CD14-positive monocyte (primary cell): ENCODE measurements at places on chromosomes 2 and 18.
A peak's percentile ranks its signal among the peaks of the same experiment; 100 is the strongest.

- DNase-seq = no peak
Measured at GRCh38 chr18:2672410-2672809, 16.9 kb downstream of the SMCHD1 start.

DNA sequence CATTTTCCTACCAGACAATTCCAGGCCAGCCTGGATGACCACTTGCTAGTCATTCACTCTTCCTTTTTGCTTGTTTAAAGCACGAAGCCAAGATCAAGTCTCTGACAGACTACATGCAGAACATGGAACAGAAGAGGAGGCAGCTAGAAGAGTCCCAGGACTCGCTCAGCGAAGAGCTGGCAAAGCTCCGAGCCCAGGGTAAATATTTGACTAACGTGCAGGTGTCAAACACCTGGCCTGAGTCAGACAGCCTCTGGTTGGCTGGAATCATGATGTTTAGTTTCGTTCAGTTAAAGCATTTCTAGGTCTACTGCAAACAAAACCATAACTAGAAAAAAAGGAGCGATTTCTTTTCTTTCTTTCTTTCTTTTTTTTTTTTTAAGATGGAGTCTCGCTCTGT is 44.2 kb upstream of the LYPD6B start:
- DNase-seq = no peak

GRCh38 chr18:80137976-80138375 is 28.9 kb downstream of the ADNP2 start:
- DNase-seq = no peak

DNA sequence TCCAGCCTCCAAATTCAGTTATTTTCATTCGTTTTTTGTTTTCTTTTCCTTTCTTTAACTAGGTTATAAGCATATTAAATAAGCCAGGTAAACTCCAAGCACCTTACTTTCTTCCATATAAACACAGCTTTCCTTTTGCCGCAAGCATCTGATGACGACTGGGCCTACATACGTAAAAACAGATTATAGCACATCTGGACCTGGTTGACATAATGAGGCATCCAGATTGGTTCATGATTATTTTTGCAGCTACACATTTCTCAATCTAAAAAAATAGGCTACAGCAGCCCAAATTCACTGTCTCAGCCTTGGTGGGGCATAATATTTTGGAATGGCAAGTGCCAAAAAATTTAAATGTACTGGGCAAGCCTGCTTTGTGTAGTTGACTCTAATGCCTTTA is 7.7 kb downstream of the CYP1B1 start:
- no peak for DNase-seq

- no peak for DNase-seq
Measured at GRCh38 chr18:61086657-61087056, 246.6 kb upstream of the CDH20 start.

- no peak for DNase-seq
Measured at GRCh38 chr2:52345082-52345481, 1313.2 kb upstream of the NRXN1 start.

DNA sequence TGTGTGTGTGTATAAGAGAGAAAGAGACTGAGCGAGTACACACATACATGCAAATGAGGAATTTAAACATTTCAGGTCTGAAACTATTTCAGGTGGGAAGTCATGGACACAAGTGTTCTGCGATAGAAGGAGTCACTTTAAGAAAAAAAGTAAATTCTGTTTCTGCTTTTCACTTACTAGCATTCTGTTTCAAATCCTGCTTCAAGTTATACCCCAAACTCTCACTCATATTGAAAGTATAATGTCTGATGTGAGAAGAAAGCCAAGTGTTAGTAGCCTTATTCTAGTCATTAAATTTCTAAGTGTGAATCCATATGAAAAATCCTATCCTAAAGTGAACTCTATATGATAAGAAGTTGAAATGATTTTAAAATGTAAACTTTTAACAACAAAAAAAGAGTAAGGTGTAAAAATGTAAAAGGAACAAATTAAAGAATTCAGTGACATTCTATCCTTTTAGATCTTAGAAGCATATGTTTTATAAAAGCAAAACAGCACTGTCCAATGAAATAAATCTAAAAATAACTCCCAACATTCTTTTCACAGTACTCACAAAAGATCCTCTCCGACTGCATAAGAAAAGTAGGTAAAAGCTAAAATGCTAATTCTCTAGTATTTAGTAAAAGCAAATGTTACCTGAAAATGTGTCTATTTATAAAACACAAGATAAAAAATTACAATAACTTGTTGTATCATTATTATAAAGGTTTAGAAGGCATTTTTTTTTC is 570.6 kb downstream of the ZEB2 start:
- no peak for DNase-seq

GRCh38 chr2:216363221-216363620 is 9.1 kb downstream of the MARCHF4 start:
- no peak for DNase-seq

- DNase-seq = peak; percentile 55
Measured at GRCh38 chr2:55137024-55137958, 87.0 kb upstream of the RTN4 start.

GRCh38 chr2:46161315-46161714 is 135.9 kb upstream of the EPAS1 start:
- DNase-seq = no peak

DNA sequence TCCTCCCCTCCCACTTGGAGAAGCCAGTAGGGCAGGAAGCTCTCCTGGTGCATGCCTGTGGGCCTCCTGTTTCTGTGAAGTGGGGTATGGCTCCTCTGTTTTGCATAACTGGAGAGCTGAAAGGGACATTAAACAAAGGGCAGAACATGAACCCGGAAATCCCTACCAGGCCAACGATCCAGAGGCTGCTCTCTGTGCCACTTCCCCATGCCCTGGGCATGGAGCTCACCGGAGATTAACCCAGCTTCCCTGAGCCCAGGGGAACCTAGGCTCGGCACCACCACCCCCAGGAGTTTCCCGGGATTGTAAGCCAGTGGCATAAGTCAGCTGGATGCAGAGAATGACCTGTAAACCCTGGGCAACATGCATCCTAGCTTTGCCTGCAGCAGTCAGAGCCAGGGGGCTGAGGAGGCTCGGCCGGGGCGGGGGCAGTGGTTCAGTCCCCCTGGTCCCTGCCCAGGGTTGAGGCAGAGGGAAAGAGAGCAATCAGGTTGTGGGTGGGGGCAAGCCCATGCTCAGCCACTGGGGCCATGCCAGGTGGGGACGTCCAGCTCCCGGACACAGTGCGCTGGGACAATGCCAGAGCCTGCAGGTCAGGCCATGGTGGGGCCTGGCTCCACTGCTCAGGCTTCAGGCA is 49.5 kb downstream of the TIMM21 start:
- no peak for DNase-seq

GRCh38 chr2:128249555-128249954 is 69.1 kb downstream of the HS6ST1 start:
- DNase-seq = no peak

DNA sequence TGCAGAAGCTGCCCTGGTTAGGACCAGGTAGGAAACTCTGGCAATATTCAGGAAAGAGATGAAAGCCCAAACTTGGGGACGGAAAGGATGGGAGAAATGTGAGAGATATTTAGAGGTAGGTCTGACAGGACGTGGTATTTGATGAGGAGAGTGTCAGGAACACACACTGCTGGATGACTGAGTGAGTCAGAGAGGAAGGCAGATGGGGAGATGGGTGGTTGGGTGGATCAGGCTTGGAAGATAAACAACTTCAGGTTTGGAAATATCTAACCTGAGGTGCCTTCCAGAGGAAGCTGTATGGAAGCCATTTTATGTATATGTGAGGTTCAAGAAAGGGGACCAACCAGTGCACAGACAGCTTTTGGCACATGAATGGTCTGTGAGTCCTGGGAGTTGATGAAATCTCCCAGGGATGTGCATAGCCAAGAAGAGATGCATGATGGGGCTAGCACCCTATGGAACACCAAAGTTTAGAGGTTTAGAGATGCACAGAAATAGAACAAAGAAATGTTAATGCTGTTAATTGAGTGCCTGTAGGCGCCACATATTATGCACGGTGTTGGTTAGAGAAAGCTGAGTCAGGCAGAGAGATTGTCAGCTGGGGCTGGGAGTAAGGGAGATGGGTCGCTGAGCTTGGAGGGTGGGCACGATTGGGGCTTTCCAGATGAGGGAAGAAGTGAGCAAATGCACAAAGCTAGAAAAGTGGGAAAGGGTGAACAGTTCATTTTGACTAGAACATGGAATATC is 101.0 kb downstream of the VIT start:
- DNase-seq = no peak

GRCh38 chr2:119517433-119517832 is 6.8 kb downstream of the SCTR start:
- peak; percentile 56 for DNase-seq

DNA sequence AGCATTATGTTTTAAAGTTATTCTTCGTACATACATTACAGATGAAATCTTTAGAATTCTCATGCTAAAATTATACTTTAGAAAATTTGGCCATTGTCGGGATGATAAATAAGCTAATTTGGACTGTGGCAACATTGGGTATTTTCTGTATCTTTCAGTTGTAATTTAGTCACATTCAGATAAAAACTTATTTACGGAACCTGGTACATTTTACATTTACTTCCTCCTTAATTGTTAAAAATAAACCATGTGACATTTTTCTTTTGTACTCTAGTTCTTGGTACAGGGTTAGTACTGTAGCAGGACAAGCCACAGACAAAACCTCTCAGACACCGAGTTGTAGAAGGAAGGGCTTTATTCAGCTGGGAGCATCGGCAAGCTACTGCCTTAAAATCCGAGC is 4.2 kb downstream of the CNDP2 start:
- DNase-seq = peak; percentile 59

GRCh38 chr2:181937473-181937872 is 45.9 kb downstream of the ITPRID2 start:
- DNase-seq = peak; percentile 77

DNA sequence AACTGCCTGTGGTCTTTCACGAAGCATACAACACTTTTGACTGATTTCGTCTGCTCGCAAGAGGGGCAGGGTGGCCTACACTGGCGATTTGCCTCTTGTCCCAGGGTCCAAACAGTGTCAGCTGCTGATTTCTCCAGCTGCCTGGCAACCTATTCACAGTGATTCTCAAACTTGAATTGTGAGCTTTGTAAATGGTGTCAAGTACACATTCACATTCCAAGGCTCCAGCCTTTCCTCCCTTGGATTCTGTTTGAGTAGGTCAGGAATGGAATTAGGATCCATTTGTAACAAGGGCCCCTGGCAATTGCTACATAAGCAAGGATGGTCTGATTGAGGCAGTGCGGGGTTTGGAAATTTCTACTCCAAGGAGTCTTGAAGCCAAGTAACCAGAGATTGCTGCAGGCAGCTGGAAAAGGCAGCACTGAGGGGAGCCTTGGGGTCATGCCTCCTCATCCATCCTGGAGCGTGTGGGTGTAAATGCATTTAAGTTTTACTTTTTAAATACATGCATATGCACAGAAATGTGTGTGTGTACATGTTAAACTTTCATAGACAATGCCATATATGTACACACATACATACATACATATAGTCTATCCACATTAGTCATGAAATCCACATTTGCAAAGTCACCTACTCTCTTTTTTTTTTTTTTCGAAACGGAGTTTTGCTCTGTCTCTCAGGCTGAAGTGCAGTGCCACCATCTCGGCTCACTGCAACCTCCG is 86.8 kb upstream of the UXS1 start:
- DNase-seq = no peak

DNA sequence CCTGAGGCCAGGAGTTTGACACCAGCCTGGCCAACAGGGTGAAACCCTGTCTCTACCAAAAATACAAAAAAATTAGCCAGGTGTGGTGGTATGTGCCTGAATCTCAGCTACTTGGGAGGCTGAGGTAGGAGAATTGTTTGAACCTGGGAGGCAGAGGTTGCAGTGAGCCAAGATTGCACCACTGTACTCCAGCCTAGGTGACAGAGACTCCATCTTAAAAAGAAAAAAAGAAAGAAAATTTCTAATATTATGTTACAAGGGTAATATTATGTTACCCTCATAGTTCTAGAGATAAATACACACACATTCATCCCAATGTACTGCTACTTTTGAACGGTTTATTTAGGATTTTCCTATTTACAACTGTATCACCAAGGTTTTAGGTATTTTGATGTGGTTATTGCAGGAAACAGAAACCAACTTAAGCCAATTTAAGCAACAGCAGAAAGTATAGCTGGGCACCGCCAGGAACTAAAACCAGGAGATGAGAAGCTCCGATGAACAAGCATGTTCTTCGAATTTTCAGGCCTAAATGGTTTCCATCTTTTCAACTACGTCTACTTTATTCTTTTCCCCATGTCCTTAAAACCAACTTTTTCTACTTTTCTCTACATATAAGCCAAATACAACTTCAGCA is 11.8 kb upstream of the ROCK1 start:
- no peak for DNase-seq

- no peak for DNase-seq
Measured at GRCh38 chr2:69186614-69187013, 173.6 kb downstream of the ANTXR1 start.

GRCh38 chr2:157492189-157492773 is 48.4 kb upstream of the CYTIP start:
- peak; percentile 78 for DNase-seq

DNA sequence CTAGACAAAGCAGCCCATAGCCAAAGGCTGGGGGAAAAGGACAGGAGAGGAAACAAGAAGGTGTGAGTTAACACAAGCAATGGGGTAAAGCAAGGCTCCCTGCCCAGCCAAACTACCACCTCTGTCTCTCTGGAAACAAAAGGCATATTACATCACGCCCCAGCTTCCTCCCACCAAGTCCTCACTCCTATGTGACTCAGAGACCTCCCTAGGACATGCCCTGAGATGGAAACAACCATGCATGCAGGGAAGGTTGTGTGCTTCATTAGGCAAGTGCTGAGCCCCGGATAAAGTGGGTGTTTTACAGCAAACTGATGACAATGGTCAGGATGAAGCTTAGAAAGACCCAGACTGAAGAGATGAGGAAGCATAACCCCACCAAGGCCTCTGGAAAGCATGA is 9.0 kb upstream of the ATRAID start:
- DNase-seq = no peak

GRCh38 chr18:68713796-68714195 is 1.1 kb downstream of the TMX3 start:
- DNase-seq = no peak

- no peak for DNase-seq
Measured at GRCh38 chr2:210859314-210859713, 302.9 kb downstream of the CPS1 start.

DNA sequence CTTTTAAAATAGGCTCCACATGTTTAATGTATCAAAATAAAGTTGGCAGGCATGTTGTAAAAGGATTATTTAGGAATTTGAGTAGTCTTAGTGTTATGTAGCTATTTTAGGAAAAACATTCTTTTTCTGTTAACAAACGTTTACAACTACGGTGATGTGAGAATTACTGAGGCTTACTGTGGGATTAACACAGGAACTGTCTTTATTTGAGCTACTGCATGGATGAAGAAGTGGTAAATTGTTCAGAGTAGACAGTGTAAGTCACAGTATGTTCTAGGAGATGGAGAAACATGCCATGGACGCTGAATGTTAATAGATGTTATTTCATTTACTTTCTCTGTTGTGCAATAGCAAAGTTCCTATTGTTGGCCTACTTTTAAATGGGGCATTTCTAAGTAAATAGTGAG is 1.6 kb downstream of the PPM1B start:
- DNase-seq = peak; percentile 41

DNA sequence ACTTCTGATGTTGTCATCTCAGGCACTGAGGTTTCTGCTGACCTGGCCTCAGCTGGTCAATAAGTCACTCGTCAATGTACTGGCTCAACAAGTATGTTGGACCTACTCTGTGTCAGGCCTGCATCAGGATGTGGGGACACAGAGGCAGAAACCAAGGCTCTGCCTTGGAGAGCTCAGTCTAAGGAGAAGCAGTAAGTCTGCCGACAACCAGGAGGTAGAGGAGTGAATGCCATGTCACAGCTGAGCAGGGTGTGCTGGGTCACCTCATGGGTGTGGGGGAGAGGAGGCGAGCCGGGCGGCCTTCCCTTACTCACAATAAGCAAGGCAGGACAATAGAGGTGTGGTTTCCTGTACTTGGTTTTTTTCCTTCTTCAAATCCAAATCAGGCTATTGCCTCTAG is 75.8 kb downstream of the COLEC12 start:
- no peak for DNase-seq
